ENCODE measurements at places on chromosomes 7 and 10.

GRCh38 chr10:74139981-74140380, 10.6 kb downstream of the AP3M1 start:
- DNase-seq: no peak

DNA sequence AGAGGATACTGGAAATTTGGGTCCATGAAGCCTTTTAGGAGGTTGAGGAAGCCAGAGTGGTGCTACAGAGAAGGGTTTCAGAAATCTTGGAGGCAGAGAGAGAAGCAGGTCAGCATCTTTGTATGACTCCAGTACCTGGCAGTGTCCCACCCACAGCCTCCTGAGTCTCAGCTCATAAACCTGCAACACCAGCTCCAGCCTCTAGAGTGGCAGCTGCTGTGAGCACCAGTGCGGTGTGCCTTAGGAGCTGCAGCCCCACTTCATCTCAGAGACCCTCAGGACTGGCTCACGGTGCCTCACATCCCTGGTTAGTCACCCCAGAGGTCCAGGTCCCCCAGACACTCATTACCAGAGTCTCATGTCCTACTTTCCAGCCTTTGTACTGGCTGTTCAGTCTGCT, 84.8 kb upstream of the PRKAR2B start:
- DNase-seq: no peak

DNA sequence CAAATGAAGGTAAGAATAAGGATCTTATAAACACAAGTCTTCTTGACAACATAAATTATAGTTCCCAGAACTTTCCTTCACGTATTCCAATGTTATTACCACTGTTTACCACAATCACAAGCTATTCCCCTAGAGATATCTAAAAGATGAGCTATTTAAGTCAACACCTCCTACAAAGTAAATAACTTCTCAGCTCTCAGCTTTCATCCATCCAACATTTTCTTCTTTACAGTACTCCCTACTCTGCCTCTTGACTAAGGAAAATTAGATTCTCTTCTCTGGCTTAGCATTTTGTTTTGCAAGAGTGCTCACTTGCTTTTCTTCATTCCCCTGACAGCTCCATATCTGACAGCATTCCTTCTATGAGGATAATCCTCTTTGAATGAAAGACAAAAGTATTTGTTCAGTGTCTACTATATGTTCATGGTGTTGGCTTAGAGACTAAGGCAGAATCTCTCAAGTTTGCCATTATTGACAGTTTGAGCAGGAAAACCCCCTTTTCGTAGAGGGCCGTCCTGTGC, 93.0 kb upstream of the IL6 start:
- no peak for DNase-seq

DNA sequence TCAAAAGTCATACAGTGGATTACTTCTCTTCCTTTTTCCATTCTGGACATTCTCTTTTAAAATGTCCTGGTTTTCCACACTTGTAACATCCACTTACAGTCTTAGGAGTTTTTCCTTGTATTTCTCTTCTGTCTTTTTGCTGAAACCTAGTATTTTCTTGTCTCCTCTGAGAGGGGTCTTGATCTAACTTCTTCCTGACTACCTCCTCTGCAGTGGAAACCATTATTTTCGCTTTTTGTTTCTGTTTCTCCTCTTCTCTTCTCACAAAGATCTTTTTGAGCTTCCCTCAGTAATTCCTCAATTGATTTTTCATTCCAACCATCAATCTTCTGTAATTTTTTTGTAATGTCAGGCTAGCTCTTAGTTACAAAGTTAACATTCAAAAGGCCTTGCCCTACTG, 23.7 kb upstream of the ELOVL3 start:
- DNase-seq: no peak

GRCh38 chr10:15311569-15312280, 59.4 kb downstream of the FAM171A1 start:
- DNase-seq: no peak

DNA sequence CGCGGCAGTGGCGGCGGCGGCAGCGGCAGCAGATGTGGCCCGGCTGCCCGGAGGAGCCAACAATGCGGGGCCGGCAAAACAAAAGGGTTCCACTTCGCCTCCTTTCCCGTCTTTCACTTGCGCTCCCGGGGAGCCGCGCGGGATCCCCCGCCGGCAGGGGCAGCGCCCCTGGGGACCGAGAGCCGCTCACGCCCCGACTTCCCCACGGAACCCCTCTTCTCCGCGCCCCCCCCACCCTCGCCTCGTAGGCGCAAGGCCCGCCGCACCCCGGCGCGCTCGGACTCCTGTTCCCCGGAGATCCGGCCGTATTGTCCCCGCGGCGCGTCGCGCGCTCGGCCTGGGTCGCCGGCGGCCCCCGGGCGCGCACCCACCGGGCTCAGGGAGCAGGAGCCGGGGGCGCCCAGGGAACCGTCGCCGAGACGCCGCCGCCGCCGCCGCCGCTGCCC, 854 bp downstream of the CTBP2 start:
- no peak for DNase-seq
